ENCODE measurements at places on chromosomes 5 and 9.
A peak's percentile ranks its signal among the peaks of the same experiment; 100 is the strongest.

DNA sequence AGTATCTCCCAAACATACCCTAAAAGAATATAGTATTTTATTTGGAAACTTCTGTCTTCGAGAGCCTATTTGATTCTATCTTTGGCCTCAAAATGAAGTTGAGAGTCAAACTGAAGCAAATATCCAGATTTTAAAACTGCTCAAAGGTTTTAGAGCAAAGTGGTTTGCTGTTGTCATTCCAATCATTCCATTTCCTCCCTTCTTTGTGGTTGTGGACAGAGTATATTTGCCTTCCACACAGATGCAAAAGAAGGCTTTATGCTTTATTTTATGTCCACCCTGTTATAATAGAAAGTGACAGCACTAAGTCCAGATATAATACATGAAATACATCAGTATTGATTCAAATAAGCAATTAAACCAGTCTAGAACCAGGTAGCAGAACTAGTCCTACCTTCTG lies 12.4 kb downstream of the GZMK start:
- no peak for DNase-seq

DNA sequence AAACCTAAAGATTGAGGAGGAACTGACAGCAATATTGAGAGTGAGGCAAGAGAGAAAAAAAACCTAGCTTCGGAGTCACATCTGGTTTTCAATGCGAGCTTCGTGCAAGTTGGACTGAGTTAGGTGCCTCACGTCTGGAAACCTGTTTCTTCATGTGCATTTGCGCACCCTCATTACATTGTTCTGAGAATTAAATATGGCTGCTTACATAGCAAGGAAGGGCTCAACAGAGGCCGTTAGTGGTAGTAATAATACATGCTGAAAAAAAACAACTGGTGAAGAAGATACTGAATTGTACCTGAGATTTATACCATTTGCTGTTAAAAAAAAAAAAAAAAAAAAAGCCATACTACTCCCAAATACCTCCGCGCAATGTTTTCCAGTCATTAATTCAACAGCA lies 18.6 kb downstream of the DNAJA1 start:
- DNase-seq, result no peak

GRCh38 chr5:10827571-10827970 lies 66.5 kb upstream of the DAP start:
- DNase-seq, result no peak

DNA sequence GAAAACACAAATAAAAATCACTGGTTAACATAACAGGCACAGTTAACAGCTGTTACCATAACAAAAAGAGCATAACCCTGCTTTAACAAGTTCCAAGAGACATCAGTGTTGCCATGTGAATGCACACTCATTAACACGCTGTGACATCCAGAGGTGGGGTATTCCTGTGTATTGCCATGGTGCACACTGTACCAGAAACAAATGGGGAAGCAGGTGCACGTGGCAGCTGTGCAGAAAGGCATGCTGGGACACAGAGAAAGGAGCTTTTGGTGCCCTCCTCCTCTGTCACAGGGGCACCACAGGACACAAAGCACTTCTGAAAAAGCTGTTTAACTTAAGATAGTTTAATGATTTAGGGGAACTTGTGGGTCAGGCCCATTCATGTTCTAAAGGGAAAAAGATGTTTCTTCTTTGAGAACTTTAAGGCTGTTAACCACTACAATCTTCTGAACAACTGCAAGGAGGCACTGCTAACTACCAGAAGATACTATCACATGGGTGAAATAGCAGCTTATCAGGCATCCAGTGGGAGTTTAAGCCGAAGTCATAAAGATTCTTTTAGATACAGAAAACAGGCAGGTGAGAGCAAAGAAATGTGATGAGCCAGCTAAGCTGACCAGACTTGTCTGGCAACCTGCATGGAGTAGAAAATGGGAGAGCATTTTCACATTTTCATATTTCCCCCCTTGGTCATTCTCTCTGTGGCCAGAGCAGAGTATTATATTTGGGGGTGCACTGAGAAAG lies 56.4 kb upstream of the GOLPH3 start:
- no peak for DNase-seq

DNA sequence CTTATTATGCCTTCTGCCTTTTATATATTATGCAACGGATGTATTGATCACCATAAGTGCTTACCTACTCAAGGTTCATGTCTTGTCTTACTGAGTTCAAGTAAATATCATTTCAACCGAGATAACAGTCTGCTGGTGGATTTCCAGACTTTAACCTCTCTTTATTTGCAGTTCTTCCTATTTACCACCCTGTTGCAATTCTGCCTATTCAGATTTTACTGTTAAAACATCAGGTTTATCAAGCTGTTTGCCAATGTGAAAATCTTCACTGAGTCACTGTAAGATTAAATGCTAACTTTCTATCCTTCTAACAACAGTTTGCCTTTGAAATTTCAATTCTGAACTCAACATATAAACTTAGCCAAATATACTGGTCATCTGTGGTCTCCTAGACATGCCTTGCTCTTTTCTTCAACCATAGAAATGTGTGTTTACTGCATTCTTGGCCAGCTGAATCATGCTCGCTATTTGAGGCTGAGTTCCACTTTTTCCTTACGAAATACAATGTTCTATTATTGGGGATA lies 471.7 kb upstream of the RORB start:
- no peak for DNase-seq

DNA sequence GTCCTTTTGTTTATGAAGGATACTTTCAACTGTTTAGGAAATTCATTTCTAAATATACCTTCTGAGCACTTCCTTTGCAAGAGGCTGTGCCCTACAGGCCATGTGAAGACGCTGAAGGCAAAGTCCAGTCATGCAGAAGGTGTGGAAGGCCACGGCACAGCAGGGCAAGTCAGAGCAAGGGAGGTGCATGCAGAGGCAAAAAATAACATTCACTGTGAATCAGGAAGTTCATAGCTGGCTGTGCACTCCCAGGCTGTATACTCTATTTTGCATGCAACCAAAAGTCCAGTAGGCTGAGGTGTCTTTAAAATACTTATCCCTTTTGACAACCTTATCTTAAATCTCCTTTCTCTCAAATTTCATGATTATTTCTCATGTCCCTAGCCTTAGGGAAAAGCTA lies 50.3 kb downstream of the GNAQ start:
- DNase-seq, result peak; percentile 57

DNA sequence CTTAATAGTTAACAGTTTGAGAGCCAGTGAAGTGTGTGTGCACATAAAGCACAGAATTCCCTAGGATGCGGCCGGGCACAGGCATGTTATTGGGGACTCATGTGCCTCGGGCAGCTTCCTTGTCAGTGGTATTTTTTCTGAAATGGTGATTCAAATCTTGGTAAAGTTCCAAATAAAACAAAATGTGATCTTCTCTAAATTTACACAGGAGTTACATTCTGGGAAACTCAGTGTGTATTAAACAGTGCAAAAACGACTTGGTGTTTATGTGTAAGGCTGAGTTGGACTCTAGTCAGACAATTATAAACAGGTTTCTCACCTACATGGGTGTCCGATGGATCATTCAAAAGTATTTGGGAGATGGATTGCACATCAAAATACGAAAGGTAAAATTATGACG lies 48.9 kb downstream of the BOD1 start:
- no peak for DNase-seq

DNA sequence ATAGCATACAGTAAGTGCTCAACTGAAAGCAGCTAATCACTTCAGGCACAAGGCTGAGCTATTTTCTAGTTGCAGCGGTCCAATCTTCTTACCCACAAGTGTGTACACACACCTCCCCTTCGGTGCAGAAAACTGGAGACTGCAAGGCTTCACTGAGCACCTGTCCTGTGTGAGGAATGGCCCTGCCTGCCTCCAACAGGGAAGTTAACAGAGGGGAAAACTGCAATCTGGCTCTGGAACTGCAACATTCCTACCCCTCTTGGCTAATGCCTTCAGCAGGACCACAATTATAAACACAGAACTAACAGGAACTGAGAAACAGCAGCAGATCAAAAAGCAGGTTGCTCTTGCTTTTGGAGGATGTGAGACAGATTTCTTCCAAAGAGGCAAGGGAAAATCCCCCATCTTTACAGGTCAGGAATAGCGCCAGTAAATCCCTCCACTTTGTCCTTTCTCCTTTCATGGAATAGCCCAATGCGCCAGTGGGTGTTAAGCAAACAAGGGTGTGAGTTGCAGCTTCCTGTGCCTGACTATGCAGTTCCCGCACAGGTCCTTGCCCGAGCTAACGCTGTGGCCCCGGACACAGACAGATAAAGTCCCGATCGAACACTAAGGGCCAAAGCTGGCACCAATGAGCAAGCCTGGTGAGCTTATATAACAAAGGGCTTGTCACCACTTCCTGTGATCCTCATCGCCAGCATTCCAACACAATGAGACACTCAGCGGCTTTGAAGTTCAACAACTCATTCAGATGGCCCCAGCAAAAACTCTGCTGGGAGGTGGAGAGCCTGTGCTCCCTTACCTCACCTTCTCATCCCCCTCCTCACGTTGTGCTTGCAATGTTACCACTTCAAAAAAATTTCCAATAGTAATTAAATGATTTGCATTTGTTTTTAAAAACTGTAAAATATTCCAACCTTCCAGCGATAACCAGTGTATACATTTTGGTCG lies 21.5 kb downstream of the SHB start:
- DNase-seq, result peak; percentile 65

DNA sequence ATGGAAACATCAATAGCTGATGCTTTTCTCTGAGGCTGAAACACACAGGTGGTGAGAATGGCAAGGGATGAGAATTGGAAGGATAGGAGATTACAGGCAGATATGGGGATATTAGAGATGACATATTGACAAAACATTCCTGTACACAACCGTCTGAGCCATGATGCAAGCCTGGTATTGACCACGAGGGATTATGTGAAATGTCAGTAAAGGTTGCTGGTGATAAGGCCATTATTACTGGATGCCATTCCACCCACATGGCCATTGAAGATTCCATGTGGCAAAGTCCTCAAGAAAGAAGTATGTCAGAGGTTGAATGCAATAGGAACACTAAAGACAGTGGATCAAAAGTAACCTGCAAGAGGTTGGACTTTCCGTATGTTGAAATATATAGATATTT lies 15.7 kb downstream of the GRAMD2B start:
- no peak for DNase-seq

- DNase-seq, result peak; percentile 23
Measured at GRCh38 chr5:10913841-10914240, 152.8 kb upstream of the DAP start.

DNA sequence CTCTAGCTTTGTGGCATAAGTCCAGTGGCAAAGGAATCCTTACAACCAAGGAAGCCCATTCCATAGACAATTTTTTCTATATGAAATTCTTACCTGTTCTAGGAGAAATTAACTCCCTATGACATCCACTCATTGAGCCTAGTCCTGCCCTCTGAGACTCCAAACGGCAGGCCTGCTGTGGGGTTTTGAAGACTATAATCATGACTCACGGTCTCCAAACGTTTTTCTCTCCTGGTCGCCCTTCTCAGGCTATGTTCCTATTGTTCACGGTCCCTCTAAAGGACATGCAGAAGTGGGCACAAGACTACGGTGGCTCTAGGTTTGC lies 611 bp downstream of the EXOSC3 start:
- DNase-seq, result no peak

GRCh38 chr5:177231479-177232250 lies 71.9 kb downstream of the RAB24 start:
- no peak for DNase-seq

- no peak for DNase-seq
Measured at GRCh38 chr5:78791501-78792100, 143.0 kb upstream of the LHFPL2 start.

DNA sequence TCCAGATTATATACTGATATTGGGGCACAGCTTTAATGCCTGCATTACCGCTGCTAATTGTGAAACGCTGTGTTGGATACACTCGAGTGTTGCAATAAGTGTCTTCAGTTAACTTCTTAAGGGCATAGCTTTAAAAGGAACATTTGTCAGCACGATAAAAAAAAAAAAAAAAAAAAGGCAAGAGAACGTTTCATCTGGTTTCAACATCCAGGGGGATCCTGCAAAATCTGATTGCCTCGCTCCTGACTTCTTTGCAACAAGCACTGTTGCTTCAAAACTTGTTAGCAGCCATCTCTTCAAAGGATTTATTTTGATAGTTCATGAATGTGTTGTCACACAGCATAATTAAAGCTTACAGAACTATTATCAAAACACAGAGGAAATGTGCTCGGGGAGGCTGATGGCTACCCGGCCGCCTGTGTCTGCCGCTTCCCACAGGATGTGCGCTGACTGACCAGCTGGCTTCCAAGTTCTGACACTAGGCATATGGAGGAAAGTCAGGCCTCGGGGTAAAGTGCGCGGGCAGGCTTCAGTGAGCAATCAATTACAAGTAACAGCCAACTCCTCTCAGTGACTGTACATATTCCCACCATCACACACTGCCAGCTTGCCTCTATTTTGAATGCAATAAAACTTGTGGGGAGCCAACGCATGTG lies 77.7 kb downstream of the EBF1 start:
- DNase-seq, result no peak

DNA sequence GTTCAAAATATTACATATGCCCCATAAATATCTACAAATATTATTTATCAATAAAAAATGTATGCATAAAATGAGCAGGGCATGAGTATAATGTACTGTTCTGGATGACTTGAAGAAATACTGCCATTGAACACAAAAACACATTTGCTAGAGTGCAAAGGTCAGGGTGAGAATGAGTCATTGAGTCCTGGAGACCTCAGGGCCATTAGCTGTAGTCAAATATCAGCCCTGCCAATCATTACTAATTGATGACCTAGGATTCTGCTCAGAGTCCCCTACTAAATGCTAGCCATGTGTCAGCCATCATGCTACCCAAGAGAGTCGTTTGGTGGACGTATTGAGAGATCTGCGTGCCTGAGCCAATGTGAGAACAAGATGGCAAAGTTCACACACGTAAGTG lies 80.3 kb upstream of the FAM169A start:
- DNase-seq, result no peak

GRCh38 chr5:41406424-41406823 lies 104.0 kb downstream of the PLCXD3 start:
- DNase-seq, result no peak

- DNase-seq, result no peak
Measured at GRCh38 chr5:181173027-181173419, 25.6 kb downstream of the OR2V2 start.

GRCh38 chr5:171989946-171990712 lies 16.3 kb downstream of the FBXW11 start:
- DNase-seq, result no peak

- no peak for DNase-seq
Measured at GRCh38 chr5:174732036-174733020, 7.9 kb downstream of the MSX2 start.

DNA sequence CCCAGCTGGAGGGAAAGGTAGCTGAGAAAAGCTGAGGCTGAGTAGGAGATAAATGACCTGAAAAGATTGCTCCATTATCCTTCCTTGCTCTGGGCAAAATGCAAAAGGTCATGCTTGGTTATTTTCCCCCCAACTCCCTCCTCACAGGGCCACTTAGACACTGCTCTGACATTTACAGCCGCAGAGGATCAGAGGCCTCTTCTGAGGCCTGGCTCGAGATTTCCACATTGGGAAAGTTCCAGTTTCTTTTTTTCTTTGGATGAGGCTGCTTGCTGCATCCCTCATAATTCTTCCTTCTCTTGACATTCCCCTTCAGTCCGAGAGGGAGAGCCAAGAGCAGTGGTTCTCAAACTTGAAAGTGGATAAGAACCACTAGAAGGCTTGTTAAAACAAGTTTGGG lies 60.1 kb upstream of the HSPA9 start:
- no peak for DNase-seq

All from H54 (cell line).